ENCODE measurements at places on chromosomes 2 and 18.

DNA sequence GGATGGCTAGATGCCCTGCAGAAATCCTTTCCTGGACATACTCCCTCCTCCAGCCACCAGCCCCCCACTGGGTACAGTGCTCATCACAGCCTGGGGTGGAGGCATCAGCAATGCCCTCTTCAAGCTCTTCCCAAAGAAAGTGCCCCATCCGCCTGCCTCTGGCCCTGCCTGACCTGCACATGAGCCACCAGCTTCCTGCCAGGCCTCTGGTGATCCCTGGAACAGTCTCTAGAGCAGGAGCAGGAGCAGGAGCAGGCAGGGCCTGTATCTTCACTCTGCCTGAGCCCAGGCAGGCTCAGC is 54.1 kb upstream of the CAB39 start:
- no peak for DNase-seq

- DNase-seq: peak; percentile 26
Measured at GRCh38 chr2:36800381-36800780, 103.9 kb downstream of the VIT start.

DNA sequence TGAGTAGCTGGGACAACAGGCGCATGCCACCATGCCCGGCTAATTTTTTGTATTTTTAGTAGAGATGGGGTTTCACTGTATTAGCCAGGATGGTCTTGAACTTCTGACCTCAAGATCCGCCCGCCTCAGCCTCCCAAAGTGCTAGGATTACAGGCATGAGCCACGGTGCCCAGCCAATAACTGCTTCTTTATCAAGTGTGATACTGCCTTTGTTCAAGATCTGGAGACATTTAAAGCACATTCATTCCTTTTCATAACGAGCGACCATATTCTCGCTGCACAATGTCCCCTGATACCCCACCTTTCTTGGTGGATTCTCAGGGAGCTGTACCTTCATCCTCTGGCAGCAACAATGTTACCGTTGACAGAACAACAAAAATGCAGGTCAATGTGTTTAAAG is 75.4 kb downstream of the PIEZO2 start:
- DNase-seq: no peak

DNA sequence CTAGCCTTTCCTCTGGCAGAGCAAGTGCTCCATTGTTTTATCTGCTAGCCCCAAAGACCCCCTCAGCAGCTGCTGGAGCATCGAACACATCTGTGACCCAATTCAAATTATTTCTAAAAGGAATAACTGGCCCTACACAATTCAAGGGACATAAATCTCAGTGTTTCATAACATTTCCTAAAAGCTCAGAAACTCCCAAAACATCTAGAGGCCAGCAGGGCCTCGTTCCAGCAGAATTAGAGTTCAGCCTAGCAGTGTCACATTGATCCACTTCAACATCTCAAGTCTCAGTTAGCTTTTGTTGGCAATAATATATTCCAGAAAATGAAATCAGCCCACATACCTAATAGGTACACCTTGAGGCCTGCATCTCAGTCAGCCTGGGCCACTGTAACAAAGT is 179.1 kb downstream of the ETAA1 start:
- no peak for DNase-seq

GRCh38 chr18:23887493-23887892 is 127.1 kb upstream of the TTC39C start:
- DNase-seq: no peak

GRCh38 chr2:149410701-149411484 is 80.5 kb downstream of the LYPD6 start:
- no peak for DNase-seq

DNA sequence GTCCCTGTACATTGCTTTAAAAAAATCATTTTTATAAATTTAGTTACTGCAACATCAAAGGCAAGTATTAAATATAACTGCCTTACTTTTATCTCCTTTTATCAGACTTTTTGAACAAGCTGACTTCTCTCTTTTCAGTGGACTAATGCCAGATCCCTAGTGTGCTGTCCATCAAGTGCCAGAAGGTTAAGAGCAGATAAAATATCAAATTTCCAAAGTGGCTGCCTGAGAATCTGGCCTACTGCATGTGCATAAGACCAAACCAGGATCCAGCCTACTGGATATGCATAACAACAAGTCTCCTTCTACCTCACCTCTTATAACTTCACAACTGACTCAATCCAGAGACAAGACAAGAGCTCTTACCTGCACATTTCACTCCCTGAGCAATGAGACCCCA is 59.8 kb upstream of the CHRNA1 start:
- no peak for DNase-seq

- no peak for DNase-seq
Measured at GRCh38 chr18:50675043-50675442, 115.2 kb downstream of the MAPK4 start.

- DNase-seq: no peak
Measured at GRCh38 chr18:66990909-66991308, 387.0 kb upstream of the CDH19 start.

- DNase-seq: no peak
Measured at GRCh38 chr18:39453356-39453755, 1887.8 kb upstream of the CELF4 start.

GRCh38 chr2:26576565-26577441 is 64.4 kb downstream of the CIB4 start:
- no peak for DNase-seq

DNA sequence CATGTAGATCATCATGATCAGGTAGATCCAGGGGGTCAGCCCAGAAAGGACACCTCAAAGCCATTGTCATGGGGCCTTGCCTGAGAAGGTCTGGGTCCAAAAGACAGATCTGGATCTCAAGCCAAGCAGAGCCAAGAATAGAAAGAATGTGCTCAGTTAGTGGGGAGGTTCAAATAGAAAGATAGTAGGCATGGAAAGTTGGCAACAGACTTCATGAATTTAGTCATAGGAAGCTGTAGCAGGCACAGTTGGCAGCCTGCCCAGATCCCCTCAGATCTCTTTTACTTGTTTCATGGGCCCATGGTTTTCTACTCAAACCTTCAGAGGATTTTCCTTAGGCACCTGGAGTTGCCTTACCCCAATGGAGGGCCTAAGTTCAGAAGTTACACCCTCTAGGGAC is 767.0 kb downstream of the SLC4A3 start:
- no peak for DNase-seq

DNA sequence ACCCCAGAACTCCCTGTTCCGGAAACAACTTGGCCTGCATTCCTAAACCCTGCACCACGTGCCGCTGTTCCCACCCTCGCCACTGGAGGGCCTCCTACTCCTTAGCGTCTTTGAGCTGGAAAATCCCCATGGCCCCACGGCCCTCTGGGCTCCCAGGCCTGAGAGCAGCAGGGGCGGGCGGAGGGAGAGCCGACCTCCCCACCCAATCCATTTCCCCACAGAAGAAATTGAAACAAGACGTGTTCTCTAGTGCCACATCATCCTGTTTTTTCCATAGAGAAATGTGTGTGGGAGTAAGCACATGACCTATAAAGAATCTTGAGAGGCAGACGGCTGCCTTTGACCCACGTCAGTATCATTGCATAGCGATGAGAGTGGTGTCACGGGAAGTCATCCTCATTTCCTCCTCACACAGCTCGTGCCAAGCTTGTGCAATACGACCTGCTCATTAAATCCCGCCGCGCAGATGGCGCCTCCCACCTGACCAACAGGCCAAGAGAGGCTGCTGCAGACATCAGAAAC is 79.2 kb downstream of the LAMA1 start:
- no peak for DNase-seq

- DNase-seq: no peak
Measured at GRCh38 chr2:219482674-219483405, 15.9 kb upstream of the GMPPA start.

DNA sequence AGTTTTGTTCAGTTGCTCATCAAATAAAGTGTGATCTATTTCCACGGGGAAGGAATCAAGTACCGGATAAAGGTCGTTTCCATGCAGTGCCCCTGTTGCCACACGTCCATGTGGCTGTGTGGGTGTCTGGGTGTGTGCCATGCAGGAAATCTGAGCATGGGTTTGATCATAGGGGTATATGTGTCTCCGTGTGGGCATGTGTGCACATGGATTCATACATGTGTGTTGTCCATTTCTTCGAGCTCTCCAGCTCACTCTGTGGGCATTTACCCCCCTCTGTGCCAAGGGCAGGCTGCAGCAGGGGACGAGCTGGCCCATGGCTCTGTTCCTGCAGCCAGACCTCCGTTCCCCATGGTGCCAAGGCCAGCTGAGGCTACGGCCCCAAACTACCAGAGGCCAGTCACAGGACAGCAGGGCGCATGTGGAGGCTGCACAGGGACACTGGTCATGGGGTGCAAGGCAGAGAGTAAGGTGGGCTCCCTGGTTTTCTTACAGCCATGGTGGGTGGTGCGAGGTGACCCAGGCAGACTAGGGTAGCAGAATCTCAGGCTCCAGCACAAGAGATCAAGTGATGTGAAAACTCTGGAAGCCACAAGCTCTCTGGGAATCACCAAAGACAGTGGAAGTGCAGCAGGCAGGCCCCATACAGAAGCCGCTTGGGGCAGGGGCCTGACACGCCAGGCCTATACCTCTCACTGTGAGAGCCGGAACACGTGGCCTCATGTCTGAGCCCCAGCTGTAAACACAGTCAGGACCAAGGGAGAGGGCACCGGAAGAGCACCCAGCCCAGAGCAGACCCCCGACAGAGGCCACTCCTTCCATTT is 66.4 kb upstream of the RAB6C start:
- no peak for DNase-seq

DNA sequence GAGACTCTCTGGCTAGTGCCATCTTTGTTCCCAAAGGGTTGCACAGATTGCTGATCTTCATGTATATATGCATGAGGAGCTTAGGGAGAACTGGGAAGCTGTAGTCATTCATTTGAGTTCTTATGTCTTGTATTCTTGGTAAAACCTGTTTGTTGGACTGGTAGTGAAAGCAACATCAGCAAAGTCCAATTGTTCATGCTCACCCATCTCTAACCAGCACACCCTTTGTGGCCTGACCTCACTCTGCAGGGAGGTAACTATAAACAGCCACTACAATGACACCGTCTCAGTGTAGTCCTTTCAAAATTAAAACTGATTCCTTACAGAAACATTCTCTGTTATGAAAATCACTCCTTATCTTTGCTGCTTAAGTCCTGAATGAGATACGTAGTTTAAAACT is 13.9 kb upstream of the LMAN1 start:
- DNase-seq: no peak

DNA sequence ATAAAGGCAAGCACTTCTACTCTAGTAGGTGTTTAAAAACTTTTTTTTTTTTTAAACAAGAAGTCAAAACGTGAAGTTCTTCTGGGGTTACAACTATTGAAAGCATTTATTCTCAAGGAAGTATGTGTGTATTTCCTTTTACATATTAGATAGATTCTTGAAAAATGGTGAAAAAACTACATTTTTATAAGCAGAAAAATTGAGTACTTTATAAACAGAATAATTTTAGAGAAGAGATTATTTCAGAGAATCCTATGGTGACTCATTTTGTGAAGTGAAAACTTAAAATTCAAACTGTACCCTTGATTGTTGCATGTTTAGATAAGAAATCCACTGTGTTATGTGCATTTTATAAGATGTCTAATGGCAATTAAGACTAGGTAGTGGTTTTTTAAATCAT is 2.9 kb downstream of the EML4 start:
- DNase-seq: no peak

DNA sequence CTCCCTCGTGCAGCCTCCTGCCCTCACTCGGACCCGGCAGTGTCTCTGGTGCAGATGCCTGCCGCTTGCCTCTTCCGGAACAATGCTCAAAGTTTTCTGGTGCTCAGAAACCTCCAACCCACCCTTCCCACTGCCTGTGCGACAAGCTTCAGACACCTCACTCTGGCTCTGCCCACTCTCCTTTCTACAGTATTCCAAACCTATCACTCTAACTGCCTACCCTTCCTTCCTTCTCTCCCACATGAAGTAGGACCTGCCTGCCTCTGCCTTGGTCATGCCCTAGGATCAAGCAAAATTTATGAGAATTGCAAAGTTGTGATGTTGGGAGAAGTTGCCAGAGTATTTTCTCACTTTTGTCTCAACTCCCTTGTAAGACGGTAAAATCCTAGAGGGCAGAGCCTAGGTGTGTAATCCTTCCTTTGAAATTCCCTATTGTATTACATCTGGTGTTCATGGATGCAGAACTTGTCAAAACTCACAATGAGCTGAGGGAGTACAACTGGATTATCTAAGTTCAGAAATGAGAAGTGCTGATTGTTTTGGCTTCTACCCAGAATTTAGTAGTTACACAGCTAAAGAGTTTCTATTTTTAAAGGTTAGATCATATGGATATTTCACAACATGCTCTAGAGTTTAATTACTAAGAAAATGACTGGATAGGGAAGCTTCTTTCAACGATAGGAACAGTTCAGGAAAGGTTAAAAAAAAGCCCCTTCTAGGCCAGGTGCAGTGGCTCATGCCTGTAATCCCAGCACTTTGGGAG is 7.2 kb downstream of the NPC1 start:
- no peak for DNase-seq

DNA sequence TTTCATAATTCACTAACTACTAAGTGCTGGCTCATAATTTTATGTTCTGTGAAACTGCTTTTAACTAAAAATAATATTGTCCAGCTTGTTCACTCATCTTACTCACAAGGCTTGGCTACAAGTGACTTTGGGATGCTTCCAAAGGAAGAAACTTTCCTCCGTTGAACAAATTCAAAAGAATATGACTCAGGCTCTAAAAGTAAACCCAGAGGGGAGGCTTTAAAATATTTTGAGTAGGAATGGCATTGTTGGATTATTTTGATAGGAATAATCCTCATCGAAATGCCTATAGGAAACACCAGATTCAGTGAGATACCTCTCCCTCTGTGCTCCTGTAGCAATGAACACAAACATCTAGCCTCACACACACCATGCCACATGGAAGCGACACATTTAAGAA is 25.2 kb upstream of the TLK1 start:
- no peak for DNase-seq

- no peak for DNase-seq
Measured at GRCh38 chr2:233219848-233220247, 31.6 kb upstream of the ATG16L1 start.

DNA sequence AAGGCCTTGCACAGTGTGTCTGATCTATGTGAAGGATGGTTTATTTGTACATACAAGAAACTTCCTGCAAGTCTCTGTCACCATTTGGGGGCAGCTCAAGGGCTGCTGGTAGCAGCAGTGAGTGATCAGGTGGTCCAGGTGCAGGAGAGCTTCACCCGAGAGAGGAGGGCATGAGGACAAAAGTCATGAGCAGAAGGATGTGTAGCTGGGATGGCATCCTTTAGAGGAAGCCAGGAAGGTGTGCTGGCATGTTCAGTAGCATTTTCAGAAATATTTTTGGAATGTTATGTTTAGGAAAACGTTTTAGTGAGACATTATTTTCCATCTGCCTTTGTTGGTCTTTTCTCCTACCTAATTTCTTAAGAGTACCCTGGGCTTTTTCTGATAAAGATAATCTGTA is 31.9 kb downstream of the VWA3B start:
- no peak for DNase-seq

GRCh38 chr2:223095207-223095606 is 43.2 kb downstream of the KCNE4 start:
- no peak for DNase-seq

DNA sequence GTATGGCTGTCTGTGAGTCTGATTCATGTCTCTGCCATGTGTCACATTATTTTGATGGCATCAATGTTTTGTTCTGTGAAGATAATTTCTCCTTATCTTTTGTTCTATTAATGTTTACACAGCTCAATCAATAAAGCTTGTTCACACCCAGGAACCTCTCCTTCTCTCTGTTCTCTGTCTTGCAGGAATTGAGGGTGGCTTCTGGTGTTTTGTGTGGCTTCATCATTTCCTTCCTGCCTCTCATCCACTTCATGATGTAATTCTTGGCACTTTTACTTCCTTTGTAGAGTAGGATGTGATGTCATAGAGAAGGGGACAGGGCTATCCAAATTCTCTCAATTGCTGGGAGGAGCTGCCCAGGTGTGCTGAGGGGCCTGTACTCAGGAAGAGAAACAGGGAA is 27.2 kb downstream of the ASXL3 start:
- no peak for DNase-seq

- DNase-seq: no peak
Measured at GRCh38 chr18:48441405-48441881, 32.3 kb upstream of the ZBTB7C start.

Data from activated CD4-positive, alpha-beta T cell treated with anti-CD3 and anti-CD28 coated beads, Interleukin-2, amount 50 U/mL, for 4 hours (primary cell).